ENCODE measurements at places on chromosomes 16 and 17.

DNA sequence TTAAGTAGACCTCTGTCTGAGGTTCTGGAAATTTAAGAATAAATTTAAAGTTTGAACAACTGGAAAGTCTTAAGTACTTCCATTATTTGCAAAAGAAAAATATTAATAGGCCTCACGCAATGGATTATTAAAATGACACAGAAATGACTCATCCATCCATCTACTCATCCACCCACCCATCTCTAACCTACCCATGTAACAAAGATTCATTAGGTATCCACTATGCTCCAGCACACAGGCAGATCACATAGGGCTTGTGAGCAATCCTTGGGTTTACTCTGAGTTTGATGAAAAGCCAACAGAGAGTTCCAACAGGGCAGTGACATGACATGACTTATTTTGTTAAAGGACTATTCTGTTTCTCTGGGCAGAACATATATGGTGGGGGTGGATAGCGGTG lies 93.3 kb downstream of the HELZ start:
- DNase-seq: no peak

DNA sequence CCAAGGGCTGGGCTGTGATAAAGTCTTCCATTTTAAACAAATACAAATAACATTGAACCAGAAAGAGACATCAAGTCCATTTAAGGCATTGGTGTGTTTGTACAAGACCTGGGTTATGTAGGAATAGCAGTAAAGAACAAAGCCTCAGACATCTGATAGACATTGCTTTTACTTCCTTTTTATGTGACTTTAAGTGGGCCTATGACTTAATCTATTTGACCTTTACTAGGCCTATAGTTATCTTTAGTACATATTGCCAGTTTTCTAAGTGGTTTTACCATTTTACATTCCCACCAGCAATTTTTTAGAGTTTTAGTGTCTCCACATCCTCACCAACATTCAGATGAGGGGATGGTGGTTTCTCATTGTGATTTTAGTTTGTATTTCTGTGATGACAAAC lies 298.8 kb downstream of the ZFHX3 start:
- no peak for DNase-seq

- no peak for DNase-seq
Measured at GRCh38 chr16:67451061-67451703, 20.3 kb downstream of the HSD11B2 start.

GRCh38 chr16:46730126-46730525 lies 18.0 kb downstream of the MYLK3 start:
- no peak for DNase-seq

DNA sequence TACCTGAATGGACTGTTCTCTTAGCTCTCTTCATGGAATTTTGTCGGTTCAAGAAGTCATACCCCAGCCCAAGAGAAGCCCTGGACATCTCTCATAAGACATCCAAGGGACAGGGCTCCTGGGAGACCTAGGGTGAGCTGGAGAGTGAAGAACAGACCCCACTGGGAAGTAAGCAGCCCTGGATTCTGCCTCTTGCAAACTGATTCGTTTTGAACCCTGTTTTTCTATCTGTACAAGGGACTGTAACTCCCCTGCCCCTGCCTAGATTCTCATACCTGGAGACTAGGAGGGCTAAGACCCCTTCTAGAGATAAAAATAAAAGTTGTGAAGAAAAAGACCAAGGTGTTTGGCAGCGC lies 449 bp downstream of the CCL3L1 start:
- DNase-seq: no peak

GRCh38 chr17:62048262-62048661 lies 16.8 kb downstream of the MED13 start:
- DNase-seq: no peak

DNA sequence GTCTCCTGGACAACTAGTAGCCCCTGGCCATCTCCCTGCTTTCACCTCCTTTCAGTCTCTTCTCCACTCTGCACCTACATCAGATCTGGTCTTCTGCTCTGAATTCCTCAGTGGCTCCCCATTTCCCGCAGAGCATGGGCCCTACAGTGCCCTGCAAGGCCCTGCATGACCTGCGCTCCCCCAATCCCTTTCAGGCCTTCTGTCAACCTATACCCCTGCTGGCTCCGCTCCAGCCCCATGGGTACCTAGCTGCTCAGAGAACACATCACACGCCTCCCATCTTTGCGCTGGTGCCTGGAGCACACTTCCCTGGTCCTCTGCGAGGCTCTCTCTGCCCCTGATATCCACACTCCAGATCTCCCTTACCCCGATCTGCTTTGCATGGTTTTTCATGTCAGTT lies 145.2 kb downstream of the KATNIP start:
- no peak for DNase-seq

GRCh38 chr16:73418691-73419090 lies 370.8 kb upstream of the ZFHX3 start:
- DNase-seq: no peak

- peak; percentile 14 for DNase-seq
Measured at GRCh38 chr17:21573961-21574610, 118.2 kb upstream of the KCNJ18 start.

GRCh38 chr17:17722081-17722905 lies 41.0 kb downstream of the RAI1 start:
- DNase-seq: no peak

DNA sequence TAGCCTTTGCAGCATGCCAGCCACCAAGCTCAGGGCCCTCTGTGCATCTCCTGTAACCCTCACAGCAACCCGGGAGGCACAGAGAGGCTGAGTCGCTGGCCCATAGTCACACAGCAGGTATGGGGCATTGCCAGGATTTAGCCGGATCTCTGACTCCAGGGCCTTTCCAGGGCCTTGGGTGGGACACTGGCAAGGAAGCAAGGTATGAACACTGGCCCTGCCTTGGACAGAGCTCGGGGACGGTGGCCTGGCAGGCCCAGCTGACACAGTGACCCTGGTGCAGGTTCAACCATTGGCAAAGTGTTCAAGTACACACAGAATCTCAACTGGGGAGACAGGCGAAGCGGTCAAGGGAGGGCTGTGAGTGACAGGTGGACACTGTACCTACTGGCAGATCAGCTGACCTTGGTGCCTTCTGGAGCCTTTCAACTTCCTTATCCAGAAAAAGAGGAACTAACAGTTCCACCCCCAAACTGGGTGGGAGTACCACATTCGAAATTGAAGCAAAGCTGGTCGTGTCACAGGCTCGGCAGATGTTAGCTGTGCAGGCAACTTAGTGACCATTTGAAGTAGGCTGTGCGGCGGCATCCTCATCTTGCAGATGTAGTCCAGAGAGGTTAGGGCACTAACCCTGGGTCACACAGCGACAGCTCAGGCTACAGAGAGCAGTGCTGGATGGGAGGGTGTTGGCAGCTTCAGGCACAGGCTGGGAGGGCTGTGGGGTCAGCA lies 287.4 kb downstream of the SEC14L1 start:
- no peak for DNase-seq

DNA sequence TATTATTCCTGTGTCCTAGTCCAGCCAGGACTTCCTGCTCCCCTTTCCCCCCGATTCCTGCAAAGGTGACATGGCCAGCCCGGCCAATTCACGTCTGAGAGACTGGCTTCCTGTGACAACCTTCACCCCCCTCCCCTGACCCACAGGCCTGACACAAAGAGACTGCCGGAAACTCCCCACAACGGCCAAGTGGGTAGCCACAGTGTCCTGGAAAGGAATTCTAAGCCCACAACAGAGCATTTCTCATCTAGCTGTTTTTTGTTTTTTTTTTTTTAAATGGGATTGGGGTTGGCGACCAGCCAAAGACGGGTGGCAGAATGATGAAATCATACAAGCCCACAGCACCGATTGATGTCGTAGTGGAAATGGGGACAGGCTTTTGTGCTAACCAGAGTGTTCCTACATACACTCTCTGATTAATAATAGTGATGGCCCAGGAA lies 2.8 kb upstream of the XAF1 start:
- peak; percentile 37 for DNase-seq

DNA sequence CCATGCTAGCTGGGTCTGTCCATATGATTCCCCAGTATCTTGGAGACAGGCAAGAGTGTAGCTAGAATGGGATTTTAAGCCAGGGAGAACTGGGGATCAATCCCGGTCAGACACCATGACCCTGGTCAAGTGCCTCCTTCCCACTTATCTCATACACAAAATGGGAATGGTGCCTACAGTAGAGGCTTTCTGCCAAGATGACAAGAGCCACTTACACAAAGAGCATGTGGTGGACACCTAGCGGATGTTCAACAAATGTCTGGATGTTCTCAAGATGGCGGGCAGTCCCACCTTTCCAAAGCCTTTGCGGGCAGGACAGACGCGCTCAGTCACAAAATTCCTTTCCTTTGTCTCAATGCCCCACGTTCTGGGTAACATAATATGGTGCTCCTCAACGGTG lies 57.3 kb downstream of the MAF start:
- DNase-seq: no peak

- no peak for DNase-seq
Measured at GRCh38 chr17:19470530-19471261, 59.7 kb downstream of the RNF112 start.

- no peak for DNase-seq
Measured at GRCh38 chr17:51298508-51299371, 38.4 kb downstream of the UTP18 start.

DNA sequence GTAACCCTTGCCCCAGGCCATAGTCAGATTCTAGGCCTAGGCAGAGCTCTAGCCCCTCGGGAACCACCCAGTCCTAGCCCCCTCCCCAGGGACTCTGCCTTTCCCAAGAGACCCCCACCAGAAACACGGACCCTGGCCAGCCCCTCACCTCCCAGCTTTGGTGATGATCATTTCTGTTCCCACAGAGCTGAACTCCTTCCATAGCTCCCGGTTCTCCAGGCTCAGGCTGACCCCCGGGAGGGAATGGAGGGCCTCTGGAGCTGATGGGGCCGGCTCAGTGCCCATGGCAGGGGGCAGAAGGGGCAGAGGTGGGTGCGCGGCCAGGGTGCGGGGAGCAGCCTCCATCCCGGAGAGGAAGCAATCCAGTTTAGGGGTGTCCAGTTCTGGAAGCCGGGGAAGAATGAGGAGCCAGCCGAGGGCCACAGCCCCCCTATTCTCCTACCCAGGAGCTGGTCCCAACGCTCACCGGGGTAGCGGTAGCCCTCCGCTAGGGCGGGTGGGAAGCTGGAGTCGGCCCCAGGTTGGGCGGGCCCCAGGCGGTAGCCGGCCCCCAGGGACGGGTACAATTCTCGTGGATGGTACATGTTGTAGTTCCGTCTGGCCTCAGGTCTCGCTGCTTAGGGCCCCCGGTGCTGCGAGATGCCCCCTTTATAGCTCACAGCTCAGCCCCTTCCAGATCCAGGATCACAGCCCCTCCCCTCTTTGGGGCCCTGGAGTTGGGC lies 953 bp downstream of the TBX6 start:
- no peak for DNase-seq
